NCI-H1417 (cell line): ENCODE measurements at places on chromosomes 1 and 21.

DNA sequence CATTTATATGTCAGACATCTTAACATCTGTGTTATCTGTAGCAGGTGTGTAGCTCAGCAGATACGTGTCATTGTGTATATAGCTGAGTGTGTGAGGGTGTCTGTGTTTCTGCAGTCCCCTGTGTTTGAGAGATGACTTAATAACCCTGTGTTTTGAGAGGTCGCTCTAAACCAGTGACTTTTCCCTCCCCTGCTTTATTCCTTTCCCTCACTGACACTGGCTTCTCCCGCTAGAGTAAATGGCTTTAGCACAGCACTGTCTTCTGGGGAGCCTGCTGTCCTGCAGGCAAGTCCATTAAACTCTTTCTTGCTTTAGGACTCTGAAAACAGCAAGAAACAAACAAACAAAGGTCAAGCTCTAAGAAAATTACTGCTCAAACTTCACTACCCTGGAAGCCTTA, 53.0 kb downstream of the VANGL1 start:
- peak; percentile 84 for DNase-seq

DNA sequence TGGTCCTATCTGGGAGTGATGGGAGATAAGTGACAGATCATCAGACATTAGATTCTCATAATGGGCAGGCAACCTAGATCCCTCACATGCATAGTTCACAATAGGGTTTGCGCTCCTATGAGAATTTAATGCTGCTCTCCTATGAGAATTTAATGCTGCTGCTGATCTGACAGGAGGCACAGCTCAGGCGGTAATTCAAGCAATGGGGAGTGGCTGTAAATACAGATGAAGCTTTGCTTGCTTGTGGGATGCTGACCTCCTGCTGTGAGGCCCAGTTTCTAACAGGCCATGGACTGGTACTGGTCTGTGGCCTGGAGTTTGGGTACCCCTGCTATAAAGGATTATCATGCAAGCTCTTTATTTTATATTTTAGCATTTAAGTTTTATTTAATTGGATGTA, 72.0 kb downstream of the ZMYM4 start:
- DNase-seq, result no peak

DNA sequence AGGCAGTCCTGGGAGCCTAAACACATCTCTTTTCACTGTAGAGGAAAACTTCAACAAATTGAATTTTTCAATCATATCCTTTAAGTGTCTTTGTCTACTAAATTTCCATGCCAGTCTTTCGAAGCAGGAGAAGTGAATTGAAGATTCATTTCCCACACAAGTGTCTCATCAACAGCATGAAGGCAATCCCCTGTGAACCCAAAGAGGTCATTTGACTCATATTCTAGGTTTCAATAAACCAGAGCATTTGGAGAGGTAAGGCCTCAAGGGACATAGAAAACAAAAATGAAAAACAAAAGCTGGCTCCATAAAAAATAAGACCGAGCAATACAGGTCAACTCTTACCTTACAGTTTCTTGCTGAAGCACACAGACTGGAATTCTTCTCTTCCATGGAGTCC, 94.1 kb upstream of the ATP1B1 start:
- DNase-seq, result no peak

- peak; percentile 23 for DNase-seq
These were observed 8.7 kb upstream of the SLX9 start for GRCh38 chr21:44931137-44931500.

DNA sequence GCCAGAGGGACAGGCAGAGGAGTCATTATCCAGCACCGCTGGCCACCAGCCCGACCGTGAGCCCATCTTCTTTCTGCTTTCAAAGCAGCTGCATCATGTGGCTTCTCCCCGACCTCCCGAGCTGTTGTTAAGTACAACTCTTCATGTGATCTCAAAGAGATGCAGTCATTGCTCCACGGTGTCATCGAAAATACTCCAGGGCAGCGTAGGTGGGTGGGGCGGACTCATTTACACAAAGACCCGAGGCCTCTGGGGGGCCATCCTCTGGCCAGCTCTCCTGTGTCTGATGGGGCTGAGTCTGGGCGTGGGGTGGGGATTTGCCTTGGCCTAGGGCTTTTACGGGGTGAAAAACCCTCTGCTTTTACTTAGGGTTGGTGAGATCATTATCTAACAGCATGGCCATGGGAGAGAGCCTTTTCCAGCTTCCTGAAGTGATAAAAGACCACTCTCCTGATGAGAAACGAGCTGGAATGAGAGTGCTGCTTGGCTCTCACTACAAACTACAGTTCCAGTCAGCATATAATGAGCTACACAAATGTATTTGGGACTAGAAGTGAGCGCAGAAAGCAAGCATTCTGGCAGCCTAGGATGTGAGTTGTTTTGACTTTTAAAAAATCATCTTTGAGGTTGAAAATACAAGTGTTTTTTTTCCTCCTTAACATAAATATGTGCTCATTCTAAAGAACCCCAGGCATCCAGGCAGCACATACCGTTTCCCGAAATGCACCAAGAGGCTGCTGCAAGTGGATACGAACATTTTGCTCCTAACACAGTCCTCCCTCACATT, 165.0 kb downstream of the RHOU start:
- peak; percentile 54 for DNase-seq

DNA sequence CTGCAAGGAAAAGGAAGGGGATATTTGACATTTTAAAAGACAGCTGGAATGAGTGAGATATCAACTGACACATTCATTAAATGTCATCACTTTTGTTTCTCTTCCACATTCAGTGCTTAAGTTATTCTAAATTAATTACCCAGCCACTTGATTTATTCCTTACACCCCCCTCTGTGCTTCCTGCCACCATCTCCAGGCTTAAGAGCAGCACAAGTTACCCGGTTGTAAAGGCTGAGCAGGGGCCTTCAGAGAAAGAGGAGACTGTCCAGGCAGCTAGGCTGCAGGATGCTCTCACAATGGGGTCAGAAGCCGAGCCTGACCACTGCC, 71.4 kb downstream of the SYT6 start:
- no peak for DNase-seq

DNA sequence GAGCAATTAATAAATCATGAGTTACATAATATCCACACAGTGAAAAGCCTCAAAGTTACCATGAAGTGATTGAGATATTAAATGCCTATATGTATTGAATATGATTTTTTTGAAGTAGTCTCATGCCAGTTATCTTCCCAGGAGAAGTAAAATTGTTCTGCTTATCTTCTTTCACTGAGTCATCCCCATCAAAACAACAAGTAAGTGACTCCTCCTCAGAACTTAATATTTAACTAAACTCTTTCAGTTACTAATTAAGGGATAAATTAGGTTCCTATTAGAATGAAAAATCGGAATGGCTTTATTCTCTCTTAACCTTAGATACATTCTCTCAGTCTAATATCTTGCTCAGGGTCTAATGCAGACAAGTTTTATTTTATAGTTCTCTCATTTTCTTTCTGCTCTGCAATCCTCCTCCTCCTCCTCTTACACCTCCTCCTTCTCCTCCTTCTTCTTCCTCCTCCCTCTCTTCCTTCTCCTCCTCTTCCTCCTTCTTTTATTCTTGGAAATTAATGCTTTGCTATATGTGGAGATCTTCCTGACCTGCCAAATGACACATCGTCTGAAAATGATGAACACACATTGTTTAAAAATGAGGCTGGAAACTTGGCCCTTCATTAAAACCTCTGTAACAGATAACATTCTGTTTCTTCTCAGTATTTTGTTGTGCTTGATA, 110.9 kb downstream of the RUNX1 start:
- no peak for DNase-seq

GRCh38 chr1:76218888-76219287, 144.3 kb downstream of the ST6GALNAC3 start:
- DNase-seq, result no peak
